ENCODE measurements at places on chromosomes 11 and 22.

GRCh38 chr22:41043722-41044121 lies 48.7 kb upstream of the EP300 start:
- DNase-seq = no peak

GRCh38 chr11:105948918-105949590 lies 73.0 kb downstream of the MSANTD4 start:
- DNase-seq = no peak

DNA sequence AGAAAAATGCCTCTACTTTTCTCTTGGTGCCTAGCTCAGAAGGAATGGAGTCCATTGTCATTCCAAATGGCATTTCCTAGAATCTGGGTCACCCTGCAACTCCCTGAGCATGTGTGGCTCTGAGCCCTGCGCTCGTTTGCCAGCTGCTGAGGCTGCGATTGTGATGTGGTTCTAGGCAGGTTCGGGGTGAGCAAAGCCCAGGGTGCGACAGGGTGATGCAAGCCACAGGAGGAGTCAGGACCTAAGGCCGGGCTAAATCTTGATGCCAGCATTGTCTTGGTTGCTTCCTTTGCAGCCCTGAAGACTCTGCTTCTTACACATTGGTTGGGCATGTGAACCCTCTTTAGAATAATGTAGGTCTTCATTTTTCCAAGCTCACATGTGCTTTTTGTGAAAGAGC lies 131.0 kb downstream of the MORC2 start:
- DNase-seq = no peak

DNA sequence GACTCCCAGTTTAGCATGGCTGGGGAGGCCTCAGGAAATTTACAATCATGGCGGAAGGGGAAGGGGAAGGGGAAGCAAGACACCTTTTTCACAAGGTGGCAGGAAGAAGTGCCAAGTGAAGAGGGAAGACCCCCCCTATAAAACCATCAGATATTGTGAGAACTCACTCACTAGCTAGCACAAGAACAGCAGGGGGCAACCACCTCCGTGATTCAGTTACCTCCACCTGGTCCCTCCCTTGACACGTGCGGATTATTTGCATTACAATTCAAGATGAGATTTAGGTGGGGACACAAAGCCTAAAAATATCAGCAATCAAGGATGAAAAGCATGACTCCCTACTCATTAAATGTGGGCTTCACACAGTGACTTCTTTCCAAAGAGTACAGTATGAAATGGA lies 155.0 kb upstream of the CCDC90B start:
- no peak for DNase-seq

- DNase-seq = peak; percentile 84
Measured at GRCh38 chr22:46069521-46070214, 80.7 kb upstream of the PPARA start.

DNA sequence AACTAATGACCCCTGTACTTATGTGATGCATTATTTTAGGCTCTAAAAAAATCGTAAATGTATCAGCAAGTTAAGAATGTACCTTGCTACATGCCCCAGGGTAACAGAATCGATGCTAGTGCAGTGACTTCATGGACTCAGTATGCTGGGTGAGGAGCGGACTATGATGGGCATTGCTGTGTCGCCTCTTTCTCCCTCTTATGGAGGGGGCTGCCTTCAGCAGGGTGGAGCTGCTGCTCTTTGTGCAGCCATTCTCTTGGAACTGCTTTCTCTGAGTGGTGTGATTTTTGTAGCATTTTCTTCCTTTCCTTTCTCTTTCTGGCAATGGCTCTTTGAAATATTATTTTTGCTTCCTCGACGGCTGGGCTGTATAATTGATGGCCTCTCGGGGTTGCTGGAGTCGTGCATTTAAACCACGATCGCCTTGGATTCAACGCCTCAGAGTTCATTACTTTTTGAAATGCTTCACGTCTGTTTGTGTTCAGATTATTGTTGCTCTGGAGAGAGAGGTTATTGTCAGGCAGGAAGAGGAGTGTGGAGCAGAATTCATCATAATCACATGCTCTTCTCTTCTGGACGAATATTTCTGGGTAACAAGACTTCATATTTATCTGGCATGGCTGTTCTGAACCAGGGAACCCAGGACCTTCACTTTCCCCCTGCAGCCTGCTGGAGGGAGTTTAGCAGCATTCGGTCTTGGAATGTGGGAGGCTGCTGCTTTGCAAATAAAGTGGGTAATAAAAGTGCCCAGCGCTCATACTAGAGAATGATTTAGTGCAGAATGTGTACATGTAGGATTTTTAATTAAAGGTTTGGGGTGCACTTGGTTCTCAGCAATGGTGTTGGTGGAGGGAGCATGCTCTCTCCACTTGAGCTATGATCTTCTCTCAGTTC lies 804.2 kb downstream of the NTM start:
- no peak for DNase-seq

DNA sequence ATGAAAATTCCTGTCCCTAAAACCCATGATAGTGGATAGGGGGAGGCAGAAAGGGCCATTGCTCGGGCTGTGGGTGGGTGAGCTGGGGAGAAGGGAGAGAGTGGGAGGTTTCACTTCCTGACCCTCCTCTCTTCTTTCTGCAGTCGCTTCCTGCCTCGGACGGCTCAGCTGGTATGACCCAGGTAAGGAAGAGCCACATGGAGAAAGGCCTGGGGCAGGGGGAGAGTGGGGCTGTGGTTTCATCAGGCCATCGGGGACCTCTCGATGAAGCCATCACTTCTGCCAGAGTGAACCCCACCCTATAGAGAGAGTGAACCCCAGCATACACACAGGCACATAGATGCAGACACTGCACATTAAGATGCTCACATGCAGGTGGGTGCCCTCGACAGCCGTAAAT lies 12.6 kb downstream of the CD5 start:
- DNase-seq = no peak

DNA sequence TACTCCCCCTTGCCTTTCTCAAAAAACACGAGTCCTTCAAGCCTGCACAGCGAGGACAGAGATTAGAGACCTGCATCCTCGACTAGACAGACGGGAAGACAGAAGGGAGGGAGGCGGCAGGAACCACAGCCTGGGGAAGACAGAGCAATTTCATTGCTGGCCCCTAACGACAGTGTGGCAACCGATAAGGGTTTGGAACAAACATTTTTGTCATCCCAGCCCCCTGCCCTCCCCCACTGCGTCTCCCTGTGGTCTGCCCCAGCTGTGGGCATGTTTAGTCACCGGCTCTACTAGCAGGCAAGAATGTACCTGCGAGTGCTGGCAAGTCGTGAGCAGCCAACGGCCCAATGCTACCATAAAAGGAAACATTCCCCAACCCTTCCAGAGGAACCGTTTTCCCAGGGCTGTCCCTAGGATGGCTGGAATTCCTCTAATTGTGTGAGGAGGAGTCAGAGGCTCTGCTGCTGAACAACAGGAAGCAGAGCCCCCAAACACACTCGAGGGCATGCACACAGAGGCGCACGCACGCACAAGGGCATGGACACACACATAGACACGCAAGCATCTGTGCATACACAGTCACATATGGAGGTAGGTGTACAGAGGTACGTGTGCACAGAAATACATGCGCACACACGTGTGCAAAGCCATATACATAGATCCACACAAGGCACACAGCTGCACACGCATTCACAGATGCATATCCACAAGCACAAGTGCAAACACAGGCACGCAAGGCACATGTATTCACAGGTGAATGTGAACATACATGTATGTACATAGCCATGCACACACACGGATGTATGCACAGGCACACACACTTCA lies 58.3 kb downstream of the MYH9 start:
- peak; percentile 91 for DNase-seq

DNA sequence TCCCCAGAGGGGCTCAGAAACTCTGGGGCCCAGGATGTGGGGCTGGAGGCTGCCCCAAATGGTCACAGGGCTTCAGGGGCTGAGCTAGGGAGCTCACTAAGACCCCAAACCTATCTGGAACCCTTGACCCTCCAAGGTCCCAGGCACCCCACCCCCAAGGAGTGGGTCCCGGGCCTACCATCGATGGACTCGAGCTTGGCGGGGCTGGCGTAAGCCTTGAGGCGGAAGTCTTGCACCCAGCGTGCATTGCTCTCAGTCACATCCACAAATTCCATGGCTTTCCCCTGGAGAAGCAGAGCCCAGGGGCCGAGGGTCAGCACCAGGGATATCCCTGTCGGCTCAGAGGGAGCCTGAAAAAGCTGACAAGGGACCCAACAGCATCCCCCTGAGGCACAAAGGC lies 3.5 kb downstream of the GATD1 start:
- DNase-seq = no peak

- DNase-seq = no peak
Measured at GRCh38 chr11:17878743-17879142, 134.1 kb downstream of the SERGEF start.

Data from astrocyte of the cerebellum (primary cell).